ENCODE measurements at places on chromosomes 11 and 22. TPM values are rescaled to one million over a fixed set of nuclear protein-coding genes. Genes with fewer than 3 reads are reported as not detected.

- no peak overlapping the region for H3K27ac ChIP-seq
- no peak overlapping the region for H3K4me3 ChIP-seq
- H3K4me1 ChIP-seq: no peaks in the 10 kb centered on the region
Measured at GRCh38 chr22:49372530-49373288, 455.0 kb downstream of the BRD1 start.

The OR52A5 gene
- total RNA-seq: not detected

DNA sequence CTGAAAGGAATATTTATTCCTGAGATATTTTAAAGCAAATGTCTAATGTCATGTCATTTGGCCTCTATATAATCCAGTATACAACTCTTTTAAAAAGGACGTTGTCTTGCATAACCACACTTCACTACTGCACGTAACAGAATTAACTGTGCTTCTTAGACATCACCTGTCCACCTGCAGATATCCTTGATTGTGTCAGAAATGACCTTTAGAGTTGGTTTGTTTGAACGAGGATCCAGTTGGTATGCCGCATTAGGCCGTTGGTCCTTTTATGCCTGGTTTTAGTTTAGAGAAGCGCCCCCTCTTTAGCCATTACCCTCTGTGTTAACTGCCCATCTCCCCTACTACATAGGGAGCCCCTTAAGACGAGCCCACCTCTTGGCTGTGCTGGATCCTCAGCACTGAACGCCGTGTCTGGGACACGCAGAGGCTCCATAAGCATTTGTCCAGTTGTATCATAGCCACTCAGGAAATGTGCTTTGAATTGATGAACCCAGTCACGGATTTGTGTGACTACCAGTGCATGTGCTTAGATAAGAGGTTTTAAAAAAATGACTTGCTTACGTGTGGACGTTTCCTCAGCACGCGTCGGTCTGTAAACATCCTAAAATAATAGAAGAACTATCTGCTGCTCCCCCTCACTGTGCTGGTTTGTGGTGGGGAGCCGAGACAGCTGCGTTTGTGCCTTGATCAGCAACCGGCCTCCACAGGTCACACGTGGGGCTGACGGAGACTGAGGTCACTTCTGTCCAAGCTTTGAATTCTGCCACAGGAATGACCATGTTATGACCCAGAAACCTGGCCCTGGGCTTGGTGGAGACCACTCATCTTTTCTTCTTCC, 4.0 kb downstream of the MICAL2 start:
- H3K4me3 ChIP-seq: no peak overlapping the region
- peaks cover 37% of the 10 kb centered on the region for H3K36me3 ChIP-seq
- H3K27me3 ChIP-seq: no peaks in the 10 kb centered on the region
- no peak for DNase-seq
- H3K4me1 ChIP-seq: peaks cover 34% of the 10 kb centered on the region
- no peak overlapping the region for H3K27ac ChIP-seq

The DMC1 gene
- not detected for total RNA-seq

GRCh38 chr22:50439314-50439870, 35.4 kb downstream of the SBF1 start:
- H3K27me3 ChIP-seq: no peaks in the 10 kb centered on the region
- no peak overlapping the region for H3K27ac ChIP-seq
- no peak overlapping the region for H3K4me3 ChIP-seq
- no peaks in the 10 kb centered on the region for H3K4me1 ChIP-seq

The TCF20 gene
- total RNA-seq: 27.7 TPM

- peaks cover 5% of the 10 kb centered on the region for H3K4me1 ChIP-seq
- H3K27me3 ChIP-seq: no peaks in the 10 kb centered on the region
- no peak overlapping the region for H3K27ac ChIP-seq
Measured at GRCh38 chr22:33350491-33350890, 292.3 kb upstream of the SYN3 start.

- no peaks in the 10 kb centered on the region for H3K36me3 ChIP-seq
- DNase-seq: no peak
- no peak overlapping the region for H3K27ac ChIP-seq
- H3K4me1 ChIP-seq: no peaks in the 10 kb centered on the region
- no peak overlapping the region for H3K4me3 ChIP-seq
Measured at GRCh38 chr11:15016200-15016599, 44.0 kb upstream of the CALCA start.

DNA sequence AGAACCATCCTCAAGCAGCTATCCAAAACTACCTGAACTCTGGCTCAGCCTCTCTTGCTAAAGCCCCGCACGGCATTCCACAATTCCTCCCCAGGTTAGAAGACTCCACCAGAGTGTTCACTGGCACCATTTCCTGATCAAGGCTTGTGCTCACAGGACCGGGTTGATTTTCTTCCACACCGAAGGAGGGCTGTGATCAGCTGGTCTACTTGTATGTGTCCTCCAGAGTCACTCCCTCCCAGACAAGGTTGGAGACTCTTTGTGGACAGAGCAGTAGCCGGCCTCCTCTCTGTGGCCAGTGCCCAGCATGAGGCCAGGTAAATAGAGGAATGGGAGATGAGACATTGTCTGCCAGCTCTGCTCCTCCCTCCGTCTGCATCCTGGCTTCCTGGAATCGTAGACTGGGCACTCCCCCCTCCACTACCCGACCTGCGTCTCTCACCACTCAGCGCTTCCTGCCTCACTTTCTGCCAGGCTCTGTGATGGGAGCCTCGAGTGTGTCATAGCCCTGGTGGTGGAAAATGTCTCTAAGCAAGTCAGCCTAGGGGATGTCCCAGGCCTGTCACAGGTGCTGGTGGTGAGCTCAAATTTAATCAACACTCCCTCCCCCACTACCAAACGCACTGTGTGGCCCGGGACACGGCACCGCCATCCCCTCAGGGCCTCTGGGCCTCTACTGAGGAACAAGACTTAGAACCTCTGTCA, 12.5 kb upstream of the TMPRSS6 start:
- H3K27ac ChIP-seq: no peak overlapping the region
- H3K36me3 ChIP-seq: no peaks in the 10 kb centered on the region
- peaks cover 12% of the 10 kb centered on the region for H3K4me1 ChIP-seq
- no peak overlapping the region for H3K4me3 ChIP-seq
- peak; percentile 52 for DNase-seq

DNA sequence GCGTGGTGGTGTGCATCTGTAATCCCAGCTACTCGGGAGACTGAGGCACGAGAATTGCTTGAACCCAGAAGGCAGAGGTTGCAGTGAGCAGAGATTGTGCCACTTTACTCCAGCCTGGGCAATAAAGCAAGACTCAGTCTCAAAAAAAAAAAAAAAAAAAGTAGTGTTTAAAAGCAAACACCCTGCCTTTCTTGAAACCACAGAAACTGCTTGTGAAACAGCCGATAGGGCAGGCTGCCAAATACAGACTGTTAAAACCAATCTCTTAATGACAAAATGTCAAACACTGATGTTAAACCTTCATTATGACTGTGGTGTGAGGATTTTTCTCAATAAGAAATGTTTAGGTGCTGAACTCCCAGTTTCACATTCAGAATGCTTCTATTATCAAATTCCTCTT, 27.3 kb downstream of the MARK2 start:
- no peak overlapping the region for H3K4me3 ChIP-seq
- H3K4me1 ChIP-seq: no peaks in the 10 kb centered on the region
- DNase-seq: no peak
- peaks cover 70% of the 10 kb centered on the region for H3K36me3 ChIP-seq
- no peak overlapping the region for H3K27ac ChIP-seq

DNA sequence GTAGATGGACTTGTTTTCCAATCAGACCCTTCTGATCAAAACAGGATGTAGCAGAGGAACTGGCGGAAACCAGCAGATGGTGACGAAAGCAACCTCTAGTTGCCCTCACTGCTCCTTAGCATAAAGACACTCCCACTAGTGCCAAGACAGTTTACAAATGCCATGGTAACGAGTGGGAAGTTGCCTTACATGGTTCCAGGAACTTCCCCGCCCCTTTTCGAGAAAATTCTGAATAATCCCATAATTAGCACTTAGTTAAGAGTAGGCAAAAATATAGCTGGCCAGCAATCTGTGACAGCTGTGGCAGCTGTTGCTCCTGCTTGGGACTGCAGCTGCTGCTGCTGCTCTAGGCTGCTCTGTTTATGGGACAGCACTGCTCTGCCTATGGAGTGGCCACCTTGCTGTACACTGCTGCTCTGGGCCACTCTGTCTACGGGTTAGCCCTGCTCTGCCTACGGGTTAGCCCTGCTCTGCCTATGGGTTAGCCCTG, 33.4 kb upstream of the SORL1 start:
- no peak for DNase-seq
- no peaks in the 10 kb centered on the region for H3K36me3 ChIP-seq
- no peaks in the 10 kb centered on the region for H3K4me1 ChIP-seq
- no peaks in the 10 kb centered on the region for H3K27me3 ChIP-seq

- H3K27ac ChIP-seq: no peak overlapping the region
- no peak overlapping the region for H3K4me3 ChIP-seq
- DNase-seq: no peak
- H3K4me1 ChIP-seq: no peaks in the 10 kb centered on the region
Measured at GRCh38 chr11:27020751-27021150, 19.9 kb upstream of the BBOX1 start.

The OR5W2 gene
- not detected for total RNA-seq

The DDX6 gene
- total RNA-seq: 41.0 TPM

- H3K4me3 ChIP-seq: no peak overlapping the region
- no peak overlapping the region for H3K27ac ChIP-seq
- H3K27me3 ChIP-seq: no peaks in the 10 kb centered on the region
- peaks cover 26% of the 10 kb centered on the region for H3K4me1 ChIP-seq
- no peaks in the 10 kb centered on the region for H3K36me3 ChIP-seq
Measured at GRCh38 chr11:15651816-15652215, 537.1 kb downstream of the INSC start.

The PDE3B gene
- 0.03 TPM for total RNA-seq

GRCh38 chr11:96472085-96472484, 82.3 kb downstream of the JRKL start:
- no peak for DNase-seq
- no peak overlapping the region for H3K27ac ChIP-seq
- no peaks in the 10 kb centered on the region for H3K36me3 ChIP-seq
- H3K4me3 ChIP-seq: no peak overlapping the region
- no peaks in the 10 kb centered on the region for H3K27me3 ChIP-seq
- H3K4me1 ChIP-seq: no peaks in the 10 kb centered on the region

- H3K4me3 ChIP-seq: peak overlapping the region; percentile 59
- peak overlapping the region; percentile 46 for H3K27ac ChIP-seq
- peaks cover 18% of the 10 kb centered on the region for H3K36me3 ChIP-seq
Measured at GRCh38 chr22:19718456-19719049, 4.2 kb downstream of the SEPTIN5 start.

DNA sequence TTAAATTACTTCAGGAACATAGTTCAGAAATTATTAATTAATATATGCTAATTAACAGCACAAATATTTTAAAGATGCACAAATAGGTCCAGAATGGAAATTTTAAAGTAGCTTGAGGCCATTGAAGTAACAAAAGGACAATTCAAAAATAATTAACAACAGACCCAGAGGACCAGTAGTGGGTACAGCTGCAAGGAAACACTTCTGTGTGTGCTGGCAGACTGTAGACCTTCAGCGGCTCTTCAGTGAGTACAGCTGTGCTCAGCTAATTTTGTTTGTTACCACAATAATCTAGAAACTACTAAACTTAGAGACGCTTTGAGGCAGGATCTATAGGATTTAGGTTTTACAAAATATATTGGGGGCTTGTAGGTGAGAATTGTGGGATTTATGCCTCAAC, 103.8 kb downstream of the GRIA4 start:
- no peak overlapping the region for H3K4me3 ChIP-seq
- DNase-seq: no peak
- H3K4me1 ChIP-seq: no peaks in the 10 kb centered on the region
- H3K36me3 ChIP-seq: no peaks in the 10 kb centered on the region
- H3K27ac ChIP-seq: no peak overlapping the region
- no peaks in the 10 kb centered on the region for H3K27me3 ChIP-seq

DNA sequence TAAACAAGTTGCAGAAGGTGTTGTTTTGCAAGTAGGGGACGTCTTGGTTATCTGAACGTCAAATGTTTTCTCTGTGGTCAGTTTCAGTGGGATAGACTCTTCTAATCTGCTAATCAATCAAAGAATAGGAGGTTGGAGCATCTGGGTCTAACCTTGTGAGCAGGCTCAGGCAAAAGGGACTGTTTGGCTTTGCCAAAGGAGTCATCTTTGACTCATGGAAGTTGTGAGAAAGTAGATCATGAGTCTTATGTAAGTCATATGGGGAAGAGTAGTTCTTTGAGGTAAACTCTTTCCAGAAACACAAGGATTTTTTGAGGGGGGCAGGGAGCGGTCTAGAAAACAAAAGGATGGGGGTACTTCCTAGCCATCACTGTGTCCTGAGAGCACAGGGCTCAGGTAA, 27.1 kb upstream of the TOP3B start:
- H3K36me3 ChIP-seq: no peaks in the 10 kb centered on the region
- no peak overlapping the region for H3K27ac ChIP-seq
- H3K27me3 ChIP-seq: peaks cover 28% of the 10 kb centered on the region
- H3K4me1 ChIP-seq: no peaks in the 10 kb centered on the region
- H3K4me3 ChIP-seq: no peak overlapping the region

GRCh38 chr22:17920145-17920605, 104.2 kb downstream of the MICAL3 start:
- no peaks in the 10 kb centered on the region for H3K36me3 ChIP-seq
- peaks cover 25% of the 10 kb centered on the region for H3K4me1 ChIP-seq
- no peak overlapping the region for H3K27ac ChIP-seq
- no peak for DNase-seq
- no peak overlapping the region for H3K4me3 ChIP-seq

DNA sequence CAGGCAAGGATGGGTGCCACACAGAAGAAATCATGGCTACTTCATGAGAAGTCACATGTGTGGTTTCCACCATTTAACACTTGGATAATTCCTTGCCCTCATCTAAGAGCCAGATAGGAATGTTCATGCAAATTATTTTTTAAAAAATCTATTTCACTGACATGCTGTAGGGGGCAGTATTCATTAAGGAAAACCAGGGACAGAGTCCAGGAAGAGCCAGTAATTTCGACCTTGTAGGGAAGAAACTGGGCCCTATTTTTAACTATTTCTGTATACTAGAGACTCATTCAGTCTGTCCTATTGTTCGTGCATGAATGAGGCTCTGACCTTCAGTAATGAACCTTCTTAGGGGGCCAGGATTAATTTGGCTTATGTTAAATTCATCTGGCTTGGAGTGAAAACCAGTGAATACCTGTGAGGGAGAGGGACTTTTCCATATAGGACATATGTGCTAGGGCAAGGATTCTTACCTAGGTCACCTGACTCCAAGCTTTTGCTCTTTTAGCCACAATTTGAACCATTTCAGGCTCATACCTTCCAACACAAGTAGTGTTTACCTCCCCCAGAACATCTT, 192.7 kb downstream of the NAV2 start:
- H3K4me1 ChIP-seq: no peaks in the 10 kb centered on the region
- no peaks in the 10 kb centered on the region for H3K36me3 ChIP-seq
- no peak overlapping the region for H3K27ac ChIP-seq
- no peak overlapping the region for H3K4me3 ChIP-seq
- DNase-seq: no peak

The MS4A3 gene
- not detected for total RNA-seq

DNA sequence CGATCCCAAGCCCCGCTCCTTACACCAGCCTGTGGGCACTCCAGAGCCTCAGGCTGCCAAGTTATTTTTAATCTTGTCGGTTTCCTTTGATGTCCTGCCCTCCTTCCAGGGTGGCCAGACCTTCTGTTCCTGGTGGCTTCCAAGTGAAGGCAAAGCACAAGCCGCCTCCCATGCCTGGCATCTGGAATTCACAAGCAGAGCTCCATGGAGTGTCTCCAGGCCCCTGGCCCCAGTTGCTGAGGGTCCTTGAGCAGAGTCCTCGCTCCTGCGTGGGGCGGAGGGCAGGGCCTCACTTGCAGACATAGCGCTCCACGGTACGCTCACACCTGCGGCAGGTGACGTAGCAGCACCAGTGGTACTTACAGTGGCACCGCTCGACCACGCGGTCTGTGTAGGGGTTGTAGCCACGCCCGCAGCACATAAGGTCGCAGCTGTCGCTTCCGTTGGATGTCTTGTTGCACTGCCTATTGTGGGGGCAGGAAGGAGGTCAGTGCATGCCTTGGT, 19.5 kb downstream of the WNT11 start:
- no peaks in the 10 kb centered on the region for H3K36me3 ChIP-seq
- H3K27me3 ChIP-seq: no peaks in the 10 kb centered on the region
- H3K4me1 ChIP-seq: no peaks in the 10 kb centered on the region
- H3K4me3 ChIP-seq: no peak overlapping the region
- no peak overlapping the region for H3K27ac ChIP-seq
